ENCODE measurements at places on chromosomes 12 and 14.

DNA sequence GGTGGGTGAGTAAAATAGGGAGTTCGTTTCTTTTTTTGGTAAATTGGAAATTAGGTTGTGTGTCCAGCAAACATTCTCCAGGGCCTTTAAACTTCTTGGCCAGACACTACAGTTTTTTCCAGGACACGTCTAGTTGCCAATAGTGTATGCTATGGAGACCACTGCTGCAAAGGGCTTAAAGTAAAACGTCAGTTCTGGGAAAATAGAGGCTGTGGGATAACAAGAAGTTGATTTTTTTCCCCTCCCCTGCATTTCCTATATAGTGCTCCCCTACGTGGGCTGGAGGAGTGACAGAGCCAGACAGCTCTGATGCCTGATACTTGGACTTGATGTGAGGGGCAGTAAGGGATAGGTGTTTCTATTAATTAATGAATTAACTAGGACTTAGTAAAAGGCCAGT lies 2.4 kb downstream of the ACVR1B start:
- no peak for DNase-seq

GRCh38 chr12:39990122-39991101 lies 115.5 kb downstream of the SLC2A13 start:
- DNase-seq: peak; percentile 27

DNA sequence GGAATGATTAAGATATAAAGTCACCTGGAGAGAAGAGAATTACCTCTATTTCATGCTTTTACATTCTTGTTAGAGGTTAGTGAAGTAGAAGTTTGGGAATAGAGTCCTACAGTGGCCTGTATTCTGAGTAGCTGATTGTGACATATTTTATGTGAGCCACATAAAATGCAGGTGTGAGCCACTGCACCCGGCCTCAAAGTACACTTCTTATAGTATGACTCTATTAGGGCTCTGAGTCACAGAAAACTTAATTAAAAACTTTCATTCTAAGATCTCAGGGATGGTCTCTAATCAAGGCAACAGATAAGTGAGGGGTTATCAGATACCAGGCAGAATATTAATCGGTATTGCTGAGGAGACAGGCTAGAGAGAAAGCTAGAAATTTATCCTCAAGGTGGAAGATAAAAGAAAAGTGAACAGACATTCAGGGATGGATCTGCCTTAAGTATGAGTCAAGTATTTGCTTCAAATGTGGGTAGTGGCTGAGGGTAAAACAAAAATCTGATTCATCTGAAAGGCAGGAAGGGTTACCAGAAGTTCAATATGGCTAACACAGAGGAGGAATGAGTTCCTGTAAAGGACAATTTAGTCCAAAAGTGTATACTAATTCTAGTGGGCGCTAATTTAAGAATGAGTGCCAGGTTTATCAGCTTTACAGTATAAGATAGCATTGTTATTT lies 5.5 kb upstream of the G2E3 start:
- DNase-seq: no peak

- DNase-seq: no peak
Measured at GRCh38 chr14:46053221-46053620, 598.4 kb downstream of the RPL10L start.

- no peak for DNase-seq
Measured at GRCh38 chr12:34119366-34119765, 97.1 kb downstream of the ALG10 start.

DNA sequence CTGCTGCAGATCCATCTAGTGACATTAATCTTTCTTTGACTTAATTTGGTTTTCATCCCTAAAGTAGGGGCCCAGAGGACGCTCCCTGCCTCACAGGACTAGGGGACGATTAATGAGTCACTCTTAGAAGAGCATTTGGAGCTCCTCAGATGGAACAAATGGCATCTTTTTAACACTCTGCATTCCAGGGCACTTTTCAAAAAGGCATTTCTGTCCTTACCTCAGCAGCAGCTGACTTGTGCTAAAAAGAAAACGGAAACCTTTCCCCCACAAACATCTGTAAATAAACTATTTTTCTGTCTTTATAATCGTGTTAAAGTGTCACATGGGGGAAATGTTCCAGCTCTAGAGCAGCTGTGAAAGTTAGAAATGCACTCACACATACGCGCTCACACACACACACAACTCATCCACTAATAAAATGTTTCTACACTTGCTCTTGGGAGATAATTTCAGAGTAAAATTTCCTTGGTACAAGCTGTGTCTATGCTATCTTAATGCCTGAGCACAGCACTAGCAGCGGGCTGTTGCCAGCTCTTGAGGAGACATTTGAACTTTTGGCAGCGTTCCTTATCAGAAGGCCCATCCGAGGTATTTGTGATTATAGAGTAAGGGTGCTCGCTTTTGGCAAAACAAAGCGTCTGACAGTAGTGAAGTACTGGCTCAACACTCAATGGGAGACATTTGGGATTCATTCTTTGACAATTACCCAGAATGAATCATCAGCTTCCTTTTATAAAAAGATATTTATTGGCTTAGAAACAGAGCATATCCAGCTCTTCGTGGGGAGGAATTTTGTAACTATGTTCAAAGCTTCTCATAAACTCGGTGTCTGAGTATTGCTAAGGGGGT lies 141.3 kb downstream of the PLXNC1 start:
- no peak for DNase-seq

GRCh38 chr14:100076133-100076532 lies 10.9 kb downstream of the EVL start:
- peak; percentile 69 for DNase-seq

DNA sequence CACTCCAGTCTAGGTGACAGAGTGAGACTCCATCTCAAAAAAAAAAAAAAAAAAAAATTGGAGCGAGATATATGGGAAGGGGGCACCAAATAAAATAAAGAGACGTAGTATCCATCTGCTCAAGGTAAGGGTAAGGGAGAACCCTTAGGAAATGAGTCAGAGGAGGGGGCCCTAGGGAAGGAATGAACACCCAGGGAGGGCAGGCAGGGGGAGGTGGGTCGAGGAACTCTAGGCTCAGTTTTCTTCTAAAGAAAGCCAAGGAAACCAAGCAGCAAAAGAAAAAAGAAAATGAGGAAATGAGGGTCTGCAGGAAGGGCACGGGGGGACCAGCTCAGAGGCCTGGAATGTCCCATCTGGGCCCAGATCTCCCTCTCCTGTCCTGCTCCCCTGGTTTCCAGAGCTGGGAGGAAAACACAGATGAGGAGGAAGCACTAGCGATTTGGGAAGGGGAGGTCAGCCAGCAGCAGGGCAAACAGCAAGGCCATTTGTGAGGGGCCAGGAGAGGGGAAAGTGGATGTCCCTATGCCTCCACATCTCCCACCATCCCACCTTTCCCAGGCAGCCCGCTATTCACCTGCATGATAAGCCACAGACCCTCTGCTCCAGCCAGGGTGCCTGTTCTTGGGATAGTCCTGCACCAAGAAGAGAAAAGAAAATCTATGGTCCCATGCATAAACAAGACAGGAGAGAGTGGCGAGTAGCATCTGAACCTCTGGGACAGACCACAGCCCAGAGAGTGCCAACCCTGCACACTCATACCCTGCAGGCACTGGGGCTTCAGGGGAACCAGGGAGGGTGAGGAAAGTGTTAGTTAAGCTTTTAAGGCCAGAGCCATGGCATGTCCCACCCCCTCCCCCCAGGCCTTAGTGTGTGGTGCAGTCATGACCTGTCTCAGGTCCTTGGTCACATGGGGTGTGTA lies 11.9 kb downstream of the SPRYD3 start:
- no peak for DNase-seq

DNA sequence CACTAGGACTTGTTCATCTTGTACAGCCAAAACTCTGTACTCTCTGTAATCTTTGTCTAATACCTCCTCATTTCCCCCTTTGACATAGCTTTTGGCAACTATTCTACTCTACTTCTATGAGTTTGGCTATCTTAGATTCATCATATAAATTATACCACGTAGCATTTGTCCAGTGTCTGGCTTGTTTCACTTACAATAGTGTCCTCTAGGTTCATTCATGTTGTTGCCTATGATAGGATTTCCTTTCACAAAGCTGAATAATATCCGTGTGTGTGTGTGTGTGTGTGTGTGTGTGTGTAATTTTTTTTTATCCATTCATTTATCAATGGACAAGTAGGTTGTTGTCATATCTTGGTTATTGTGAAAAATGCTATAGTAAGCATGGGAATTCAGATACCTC lies 209.5 kb downstream of the KCNC2 start:
- no peak for DNase-seq

DNA sequence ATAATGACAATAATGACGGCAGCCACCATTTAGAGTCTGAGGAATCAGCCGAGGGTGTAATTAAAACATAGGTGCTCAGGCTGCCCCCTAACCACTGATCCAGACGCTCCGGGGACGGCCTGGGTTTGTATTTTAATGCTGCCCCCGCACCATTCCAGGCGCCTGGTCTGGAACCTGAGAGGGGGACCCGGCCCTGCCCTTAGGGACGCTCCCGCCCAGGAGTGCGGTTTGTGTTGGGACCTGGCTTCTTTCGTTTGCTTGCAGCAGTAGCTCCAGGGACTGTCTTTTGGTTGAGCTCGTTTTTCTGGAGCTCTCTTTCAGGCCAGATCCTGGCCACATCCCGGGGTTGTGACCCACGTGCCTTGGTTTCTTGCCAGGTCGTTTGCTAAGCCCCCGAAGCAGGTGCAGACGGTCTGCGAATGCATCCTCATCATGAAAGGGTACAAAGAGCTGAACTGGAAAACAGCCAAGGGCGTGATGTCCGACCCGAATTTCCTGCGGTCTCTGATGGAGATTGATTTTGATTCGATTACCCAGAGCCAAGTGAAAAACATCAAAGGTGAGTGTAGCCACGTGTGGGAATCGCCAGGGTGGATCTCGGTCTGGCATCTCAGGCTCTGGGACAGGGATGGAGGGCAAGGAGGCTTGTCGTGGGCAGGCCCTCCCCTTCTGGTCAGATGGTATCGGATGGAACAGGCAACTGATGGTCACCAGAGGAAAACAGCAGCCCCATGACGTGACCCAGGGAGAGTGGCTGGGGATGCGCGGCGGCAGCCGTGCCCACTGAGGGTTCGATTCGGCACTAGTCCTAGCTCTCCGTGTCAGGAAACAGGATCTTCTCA lies 63.5 kb downstream of the CCDC92 start:
- DNase-seq: no peak

GRCh38 chr14:99760817-99761216 lies 32.4 kb upstream of the EML1 start:
- no peak for DNase-seq

DNA sequence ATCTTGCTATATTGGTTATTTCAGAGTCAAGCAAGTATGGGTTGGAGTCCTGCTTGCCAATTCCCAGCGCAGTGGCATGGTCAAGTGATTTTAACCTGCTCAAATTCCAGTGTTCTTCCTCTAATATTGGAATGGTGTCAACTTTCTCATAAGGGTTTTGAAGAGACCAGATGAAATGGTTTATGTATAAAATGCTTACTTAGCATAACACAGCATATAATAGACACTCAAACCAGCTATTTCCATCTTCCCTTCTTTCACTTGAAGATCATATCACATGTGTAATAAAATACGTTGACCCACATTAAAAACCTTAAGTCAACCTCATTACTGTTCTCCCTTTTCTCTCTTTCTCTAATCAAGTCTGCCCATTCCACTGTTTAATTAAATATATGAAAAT lies 144.0 kb downstream of the NAV3 start:
- no peak for DNase-seq

DNA sequence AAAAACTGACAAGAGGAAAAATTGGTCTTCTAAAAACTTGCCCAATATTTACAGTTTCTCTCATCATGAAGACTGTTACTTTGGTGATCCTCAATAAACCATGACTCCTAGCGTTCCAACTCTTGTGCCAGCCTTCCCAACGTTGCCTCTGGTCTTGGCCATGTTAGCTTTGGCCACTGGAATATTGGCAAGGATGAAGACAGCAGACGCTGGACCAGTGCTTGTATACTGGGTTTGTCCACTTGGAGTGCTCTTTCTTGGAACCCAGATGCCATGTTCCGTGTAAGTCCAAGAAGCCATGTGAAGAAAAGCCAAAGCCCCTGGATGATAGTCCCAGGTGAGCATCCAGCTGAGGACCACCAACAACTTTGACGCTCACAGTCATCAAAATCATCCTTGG lies 379.6 kb downstream of the NUAK1 start:
- DNase-seq: no peak

GRCh38 chr14:31340297-31341063 lies 79.9 kb downstream of the HEATR5A start:
- DNase-seq: no peak

- no peak for DNase-seq
Measured at GRCh38 chr14:43535231-43535838, 971.7 kb downstream of the FSCB start.

DNA sequence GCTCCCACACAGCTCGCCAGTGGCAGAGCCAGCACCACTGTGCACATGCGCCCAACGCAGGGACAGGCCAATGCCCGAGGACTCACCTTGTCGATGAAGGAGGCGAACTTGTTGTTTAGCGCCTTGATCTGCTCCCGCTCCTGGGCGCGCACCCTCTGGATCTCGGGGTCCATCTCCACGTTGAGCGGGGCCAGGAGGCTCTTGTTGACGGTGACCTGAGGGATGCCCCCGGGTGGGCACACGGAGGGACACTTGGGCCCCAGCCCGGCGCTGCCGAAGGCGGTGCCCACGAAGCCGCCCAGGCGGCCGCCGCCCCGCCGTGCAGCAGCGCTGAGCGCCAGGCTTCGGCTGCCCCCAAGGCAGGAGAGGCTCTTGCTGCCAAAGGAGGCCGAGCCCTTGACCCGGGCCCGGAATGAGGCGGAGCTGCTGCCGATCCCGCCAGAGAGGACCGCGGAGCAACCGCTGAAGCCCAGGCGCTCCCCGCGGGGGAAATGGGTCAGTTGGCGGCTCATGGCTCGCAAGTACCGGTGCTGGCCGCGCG lies at the start of gene KRT72:
Gene KRT72 (minus strand): TSS at position 523 of the 541 bp plus-strand sequence. CDS start 11 bp downstream, at position 512.
- DNase-seq: no peak

- DNase-seq: no peak
Measured at GRCh38 chr14:64850369-64851137, 29.2 kb downstream of the SPTB start.

GRCh38 chr12:59723520-59723919 lies 127.7 kb downstream of the SLC16A7 start:
- no peak for DNase-seq

DNA sequence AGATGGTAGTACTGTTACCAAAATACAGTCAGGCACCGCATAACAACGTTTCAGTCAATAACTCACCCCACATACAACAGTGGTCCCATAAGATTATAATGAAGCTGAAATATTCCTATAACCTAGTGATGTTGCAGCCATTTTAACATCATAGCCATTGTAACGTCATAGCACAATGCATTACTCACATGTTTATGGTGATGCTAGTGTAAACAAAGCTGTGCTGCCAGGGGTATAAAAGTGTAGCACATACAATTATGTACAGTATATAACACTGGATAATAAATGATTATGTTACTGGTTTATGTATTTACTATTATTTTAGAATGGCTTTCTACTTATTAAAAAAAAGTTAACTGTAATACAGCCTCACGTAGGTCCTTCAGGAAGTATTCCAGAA lies 37.0 kb downstream of the GPR137C start:
- DNase-seq: no peak

- no peak for DNase-seq
Measured at GRCh38 chr14:104843442-104844305, 21.4 kb upstream of the CEP170B start.
